Myometrial cell (primary cell): ENCODE measurements at places on chromosomes 3 and 15. TPM values are rescaled to one million over a fixed set of nuclear protein-coding genes. Genes with fewer than 3 reads are reported as not detected.

The GRAMD2A gene
- 0.18 TPM in 1 of 2 replicates, not detected in the other for total RNA-seq

The KLF13 gene
- total RNA-seq = 15.1 and 30.3 TPM in 2 replicates

The CSPG5 gene
- total RNA-seq = 0.35 TPM in 1 of 2 replicates, not detected in the other

The FOXP1 gene
- total RNA-seq = 18.5 and 20.6 TPM in 2 replicates

The TSEN2 gene
- total RNA-seq = 8.6 and 10.6 TPM in 2 replicates

The ZNF501 gene
- total RNA-seq = 3.5 and 4.3 TPM in 2 replicates

The GOLGA6A gene
- not detected in 2 replicates for total RNA-seq

The IGF1R gene
- 12.9 and 27.4 TPM in 2 replicates for total RNA-seq

The DTX3L gene
- 12.4 and 15.4 TPM in 2 replicates for total RNA-seq
